Central memory CD4-positive, alpha-beta T cell (primary cell): ENCODE measurements at places on chromosomes 2 and 18.

- DNase-seq: no peak
Observed at GRCh38 chr2:102356381-102356712, 751 bp downstream of the IL18R1 start.

- DNase-seq: no peak
Observed at GRCh38 chr2:652881-653480, 24.2 kb downstream of the TMEM18 start.

DNA sequence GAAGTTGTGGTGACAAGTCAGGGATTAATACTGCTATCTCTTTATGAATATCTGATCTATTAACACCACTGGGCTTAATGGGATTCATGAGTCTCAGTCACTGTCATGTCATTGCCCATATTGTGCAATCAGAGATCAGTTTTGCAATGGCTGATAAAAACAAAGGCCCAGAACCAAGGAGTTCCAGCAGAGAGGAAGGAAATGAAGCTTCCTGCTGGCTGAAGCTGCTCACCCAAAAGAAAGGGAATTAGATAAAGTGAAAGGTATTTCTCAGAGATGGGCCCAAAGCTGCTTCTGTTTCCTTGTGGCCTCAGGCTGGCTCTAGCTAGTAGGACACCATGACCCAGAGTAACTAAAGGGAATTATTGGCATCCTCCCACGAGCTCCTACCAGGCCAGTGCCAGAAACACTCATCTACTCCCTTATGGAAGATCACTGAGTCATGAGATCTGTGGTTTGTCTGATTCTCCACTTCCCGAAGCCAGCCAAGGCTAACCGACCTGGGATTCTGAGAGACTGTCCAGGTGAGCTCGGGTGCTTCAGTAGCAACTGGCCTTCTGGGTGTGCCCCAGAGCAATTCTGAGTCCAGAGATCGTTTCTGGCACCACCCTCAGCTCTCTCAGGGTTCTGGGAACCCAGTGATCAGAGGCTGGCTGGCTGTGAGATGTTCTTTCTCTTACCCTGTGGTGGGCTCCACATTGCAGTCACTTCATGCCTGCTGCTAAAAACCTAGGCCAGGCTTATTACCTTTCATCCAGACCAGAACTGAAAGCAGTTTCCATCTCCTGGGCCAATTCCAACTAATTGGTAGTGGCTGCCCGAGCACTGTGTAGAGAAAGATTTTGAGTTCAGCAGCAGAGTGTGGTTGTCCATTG, 129.5 kb upstream of the PELI1 start:
- DNase-seq: no peak

- DNase-seq: no peak
Observed at GRCh38 chr2:134640494-134640893, 78.3 kb downstream of the TMEM163 start.

DNA sequence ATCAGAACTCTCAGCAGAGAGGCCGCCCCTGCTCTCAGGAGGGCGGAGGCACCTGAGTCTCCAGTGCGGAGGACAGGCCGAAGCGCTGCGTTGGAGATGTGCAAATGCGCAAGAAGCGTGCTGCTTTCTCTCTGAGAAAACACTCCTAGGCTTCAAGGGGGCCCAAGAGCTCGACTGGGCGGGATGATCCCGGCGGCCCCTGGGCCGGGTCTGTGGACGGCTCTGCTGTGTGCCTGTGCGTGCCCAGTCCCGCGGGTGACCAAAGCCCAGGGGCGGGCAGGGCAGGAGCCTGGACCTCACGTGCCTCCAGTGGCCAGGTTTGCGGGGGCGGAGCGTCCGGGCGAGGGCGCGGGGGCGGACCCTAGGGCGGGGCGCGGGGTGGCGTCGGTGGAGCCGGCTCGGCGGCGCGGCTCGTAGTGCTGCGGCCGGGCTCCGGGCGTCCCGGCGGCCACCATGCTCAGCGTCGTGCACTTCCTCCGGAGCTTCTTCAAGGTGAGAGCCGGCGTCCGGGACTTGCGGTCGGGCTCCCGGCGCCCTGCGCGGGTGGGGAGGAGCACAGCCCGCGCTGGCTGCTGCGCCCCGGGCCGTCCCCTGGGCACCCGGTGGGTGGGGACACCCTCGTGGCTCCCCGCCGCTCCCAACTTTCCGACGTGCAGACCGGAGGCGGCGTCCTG, at the start of gene ARHGEF4:
ARHGEF4 (plus strand) TSS at position 414 of the 674 bp plus-strand sequence; CDS start at position 454, 40 bp downstream.
- peak; percentile 5 for DNase-seq

DNA sequence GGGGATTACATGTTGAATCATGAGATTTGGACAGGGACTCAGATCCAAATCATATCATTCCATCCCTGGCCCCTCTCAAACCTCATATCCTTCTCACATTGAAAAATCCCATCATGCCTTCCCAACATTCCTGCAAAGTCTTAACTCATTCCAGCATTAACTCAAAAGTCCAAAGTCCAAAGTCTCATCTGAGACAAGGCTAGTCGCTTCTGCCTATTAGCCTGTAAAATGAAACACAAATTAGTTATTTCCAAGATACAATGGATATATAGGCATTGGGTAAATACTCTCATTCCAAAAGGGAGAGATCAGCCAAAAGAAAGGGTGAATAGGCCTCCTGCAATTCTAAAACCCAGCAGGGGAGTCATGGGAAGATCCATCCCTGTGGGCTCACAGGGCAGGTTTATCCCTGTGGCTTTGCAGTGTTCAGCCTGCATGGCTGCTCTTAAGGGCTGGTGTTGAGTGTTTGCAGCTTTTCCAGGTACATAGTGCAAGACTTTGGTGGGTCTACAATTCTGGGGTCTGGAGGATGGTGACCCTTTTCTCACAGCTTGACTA, 21.2 kb upstream of the SLC14A1 start:
- DNase-seq: no peak

DNA sequence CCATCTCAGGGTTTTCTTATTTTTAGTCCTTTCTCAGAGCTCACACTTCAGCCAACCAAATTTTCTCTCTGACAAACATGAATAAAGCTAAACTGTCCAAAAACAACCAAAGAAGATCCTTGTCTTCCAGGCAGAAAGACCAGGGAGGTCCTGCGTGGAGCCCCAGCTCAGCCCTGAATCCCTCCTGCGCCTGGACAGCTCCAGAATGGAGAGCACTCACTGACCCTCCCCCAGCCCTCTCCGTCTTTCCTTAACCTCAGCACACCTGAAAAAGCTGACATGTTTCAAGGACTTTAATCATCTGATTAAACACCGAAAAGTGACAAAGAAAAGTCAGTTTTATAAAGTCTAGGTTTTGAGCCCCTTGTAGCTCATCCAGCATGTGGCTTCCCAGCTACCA, 22.9 kb upstream of the GNAL start:
- DNase-seq: no peak

- DNase-seq: no peak
Observed at GRCh38 chr2:176082824-176083751, 674 bp downstream of the EVX2 start.

- DNase-seq: no peak
Observed at GRCh38 chr2:96353032-96353561, 17.5 kb downstream of the NCAPH start.

- DNase-seq: no peak
Observed at GRCh38 chr2:170088776-170089175, 89.2 kb upstream of the MYO3B start.

DNA sequence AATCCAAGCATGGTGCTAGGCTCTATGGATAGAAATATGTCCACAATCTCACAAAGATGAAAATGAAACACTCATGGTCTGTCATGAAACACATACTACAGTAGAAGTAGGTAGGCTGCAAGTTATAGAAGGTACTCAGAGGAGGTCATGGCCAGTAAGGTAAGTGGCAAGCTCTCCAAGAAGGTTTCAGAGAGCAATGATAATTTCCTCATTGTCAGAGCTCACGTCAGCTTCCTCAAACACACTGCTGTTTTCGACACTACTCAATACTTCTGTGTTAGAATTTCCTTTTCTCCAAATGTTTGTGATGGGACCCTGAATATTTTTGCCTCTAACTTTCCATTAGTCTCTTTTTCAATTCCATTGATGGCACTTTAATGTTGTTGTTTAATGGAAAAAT, 25.5 kb downstream of the CCDC141 start:
- DNase-seq: no peak

DNA sequence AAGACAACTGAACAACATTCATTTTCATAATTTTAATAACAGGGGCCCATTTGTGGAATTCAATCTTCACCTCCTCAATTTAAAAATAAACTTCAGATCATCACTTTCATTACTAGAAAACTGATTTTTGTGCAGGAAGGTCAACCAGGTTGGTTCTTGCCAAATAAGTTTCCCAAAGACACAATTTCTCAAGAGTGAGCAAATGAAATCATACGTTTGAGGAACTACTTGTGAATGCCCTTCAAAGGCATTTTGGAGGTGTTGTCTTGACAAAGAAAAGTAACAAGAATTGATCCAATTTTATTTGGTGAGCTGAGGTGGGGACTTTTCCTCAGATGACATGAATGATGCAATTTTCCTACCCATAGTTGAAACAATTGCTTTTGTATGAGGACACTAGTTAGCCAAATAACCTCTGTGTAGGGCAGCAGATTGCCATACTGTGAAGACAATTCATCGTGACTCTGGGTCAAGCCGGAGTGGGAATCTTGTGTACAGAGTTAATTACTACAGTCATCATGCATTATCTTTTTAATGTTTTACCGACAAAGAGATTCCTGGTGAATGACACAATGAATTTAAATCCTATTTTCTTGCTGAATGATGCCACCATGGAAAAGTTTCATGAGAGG, 121.8 kb downstream of the TGFA start:
- DNase-seq: no peak

DNA sequence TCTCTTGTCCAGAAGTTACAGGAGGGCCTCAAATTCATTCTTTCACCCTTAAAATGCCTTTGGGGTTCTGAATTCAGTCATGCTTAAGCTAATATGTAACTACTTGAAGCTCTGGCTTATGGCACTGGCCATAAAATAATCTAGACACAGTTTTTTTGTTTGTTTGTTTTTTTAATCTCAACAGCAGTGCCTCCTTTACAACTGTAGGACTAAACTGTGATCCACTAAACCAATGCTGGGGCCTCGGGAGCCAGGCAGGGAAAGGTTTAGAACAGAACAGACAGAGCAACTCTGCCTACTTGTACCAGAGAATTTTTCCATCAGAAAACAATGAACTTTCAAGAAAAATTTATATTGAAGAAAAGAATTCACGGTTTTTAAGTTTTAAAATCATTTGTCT, 1.7 kb downstream of the STAM2 start:
- no peak for DNase-seq

- no peak for DNase-seq
Observed at GRCh38 chr2:189407281-189408209, 33.7 kb upstream of the WDR75 start.

DNA sequence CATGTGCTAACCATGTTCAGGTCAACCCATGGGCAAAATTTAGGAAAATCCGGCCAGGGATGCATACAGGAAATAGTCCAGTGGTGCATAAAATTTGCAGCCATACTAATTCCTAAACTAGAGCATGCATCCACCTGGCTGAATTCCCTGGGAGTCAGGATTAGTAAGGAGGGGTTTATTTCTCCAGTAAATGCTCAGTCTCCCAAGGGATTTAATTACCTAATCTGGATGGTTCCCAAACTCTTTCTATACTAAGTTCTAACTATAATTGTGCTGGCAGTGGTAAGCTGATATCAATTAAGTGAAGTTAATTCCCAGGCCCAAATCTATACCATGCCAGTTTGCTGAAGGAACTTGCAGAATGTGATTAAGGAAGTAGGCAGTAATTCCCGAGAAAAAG, 26.2 kb upstream of the EVA1A start:
- DNase-seq: no peak

DNA sequence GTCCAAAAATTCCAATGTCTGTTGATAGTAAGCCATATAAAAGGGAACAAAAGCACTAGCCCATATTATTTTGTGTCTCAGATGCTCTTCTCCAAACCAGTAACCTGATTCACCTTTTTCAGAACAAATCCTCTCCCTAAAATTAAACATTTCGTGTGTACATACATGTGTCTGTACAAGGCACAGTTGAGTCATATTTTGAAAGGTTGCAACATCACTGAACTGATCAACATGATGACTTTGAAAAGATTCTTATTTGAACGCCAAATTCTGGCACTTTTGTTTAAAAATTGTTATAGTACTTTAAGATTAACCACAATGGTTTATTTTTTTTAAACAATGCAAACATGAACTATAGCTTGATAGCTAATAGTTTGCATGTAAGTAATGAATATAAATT, 102.5 kb downstream of the RIT2 start:
- DNase-seq: no peak

DNA sequence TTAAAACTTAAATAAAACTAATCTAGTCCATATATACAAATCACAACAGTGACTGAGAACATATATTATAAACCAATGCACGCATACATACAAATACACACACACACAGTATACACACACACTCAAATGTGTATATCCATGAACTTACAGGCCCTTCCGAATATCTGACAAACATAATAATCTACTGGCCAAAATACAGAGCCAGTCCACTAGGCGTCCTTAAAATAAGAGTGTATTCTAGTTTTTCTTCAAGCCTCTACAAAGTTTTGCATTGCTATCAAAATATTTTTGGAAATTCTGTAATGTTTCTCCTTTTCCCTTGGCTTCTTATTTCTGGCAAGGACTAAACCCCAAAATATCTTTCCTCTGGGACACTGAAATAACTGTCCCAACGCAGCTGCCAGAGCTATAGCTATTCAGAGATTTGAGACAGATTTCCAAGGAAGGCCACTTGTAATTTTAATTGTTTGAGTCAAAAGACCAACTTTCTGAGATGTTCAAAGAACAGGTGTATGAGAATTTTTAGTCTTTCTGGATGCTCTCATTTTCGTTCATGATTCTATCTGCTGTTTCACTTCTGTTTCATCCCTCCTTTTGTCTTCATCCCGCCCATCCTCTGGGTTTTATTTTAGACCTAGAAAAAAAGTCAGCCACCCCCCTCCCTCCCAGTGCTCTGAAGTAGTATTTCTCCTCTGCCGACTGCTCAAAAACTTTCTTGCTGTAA, 24.1 kb upstream of the SP3 start:
- DNase-seq: no peak

DNA sequence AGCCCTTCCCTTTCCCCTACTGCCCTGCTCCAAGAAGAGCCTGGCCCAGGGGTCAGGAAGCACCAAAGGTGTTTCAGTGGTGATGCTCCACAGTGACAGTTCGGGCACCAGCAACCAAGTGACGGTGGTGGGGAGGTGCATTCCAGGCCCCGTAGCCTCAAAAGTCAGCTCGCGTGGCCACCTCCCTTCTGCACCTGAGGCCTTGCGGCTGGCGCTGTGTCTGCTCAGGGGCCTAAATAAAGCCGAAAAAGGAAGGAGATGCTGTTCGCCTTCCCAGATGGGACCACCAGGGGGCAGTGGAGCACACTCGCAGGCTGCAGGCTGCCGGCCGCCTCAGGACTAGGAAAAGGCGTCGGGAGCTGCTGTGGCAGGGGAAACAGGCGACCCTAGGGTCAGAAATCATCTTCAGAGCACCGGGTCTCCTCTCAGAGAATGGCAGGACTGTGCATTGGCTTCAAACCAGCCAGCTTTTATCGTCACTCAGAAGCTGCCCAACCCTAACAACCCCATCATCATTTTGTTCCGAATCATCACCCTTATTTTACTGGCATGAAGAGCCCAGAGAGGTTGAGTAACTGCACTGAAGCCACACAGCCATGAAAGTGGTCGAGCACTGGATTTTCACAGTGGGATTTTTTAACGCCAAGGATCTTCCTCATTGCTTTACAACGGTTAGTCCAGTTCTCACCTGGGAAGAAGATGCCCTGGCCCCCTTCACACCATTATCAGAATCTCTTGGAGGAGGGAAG, 213.0 kb upstream of the CELF4 start:
- DNase-seq: no peak

GRCh38 chr2:37923308-37924055, 1.6 kb upstream of the RMDN2 start:
- DNase-seq: no peak
